ENCODE measurements at places on chromosomes 3 and 15.

- no peak for DNase-seq
These were observed 92.4 kb upstream of the WNT5A start for GRCh38 chr3:55579496-55579895.

DNA sequence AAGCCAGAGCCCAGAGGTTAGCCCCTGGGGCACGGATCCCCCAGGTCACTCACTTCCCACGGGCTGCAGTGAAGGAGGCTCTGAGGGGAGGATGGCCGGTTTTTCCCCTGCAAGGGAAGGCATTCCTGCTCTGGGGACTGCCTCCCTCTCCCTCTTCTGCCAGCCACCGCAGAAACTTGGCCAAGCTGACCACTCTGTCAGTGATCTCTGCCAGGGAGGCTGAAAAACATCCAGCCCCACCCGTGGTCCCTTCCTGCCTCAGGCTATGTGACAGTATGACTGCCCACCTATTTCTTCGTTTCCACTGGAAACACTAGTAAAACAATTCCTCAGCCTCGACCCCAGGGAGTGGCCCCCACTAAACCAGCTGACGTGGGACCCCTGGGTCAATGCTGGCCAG, 14.6 kb upstream of the FANCD2 start:
- DNase-seq, result peak; percentile 50

DNA sequence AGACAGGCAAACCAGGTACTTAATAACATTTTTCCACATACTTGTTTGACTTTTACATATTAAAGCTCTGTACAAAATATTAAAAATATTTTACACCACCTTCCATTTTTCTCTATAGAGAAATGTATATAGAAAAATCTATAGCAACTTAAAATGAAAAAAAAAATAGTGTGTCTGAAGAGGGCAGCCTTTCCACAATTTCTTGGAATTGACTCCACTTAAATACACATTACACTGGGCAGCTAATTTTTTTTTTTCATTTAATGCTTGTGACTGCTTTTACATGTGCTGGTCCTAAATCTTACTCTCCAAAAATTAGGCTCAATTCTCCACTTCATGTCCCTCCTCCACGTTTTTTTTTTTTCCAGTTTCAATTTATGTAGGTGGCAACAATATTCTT, 427.0 kb upstream of the RBMS3 start:
- peak; percentile 33 for DNase-seq

DNA sequence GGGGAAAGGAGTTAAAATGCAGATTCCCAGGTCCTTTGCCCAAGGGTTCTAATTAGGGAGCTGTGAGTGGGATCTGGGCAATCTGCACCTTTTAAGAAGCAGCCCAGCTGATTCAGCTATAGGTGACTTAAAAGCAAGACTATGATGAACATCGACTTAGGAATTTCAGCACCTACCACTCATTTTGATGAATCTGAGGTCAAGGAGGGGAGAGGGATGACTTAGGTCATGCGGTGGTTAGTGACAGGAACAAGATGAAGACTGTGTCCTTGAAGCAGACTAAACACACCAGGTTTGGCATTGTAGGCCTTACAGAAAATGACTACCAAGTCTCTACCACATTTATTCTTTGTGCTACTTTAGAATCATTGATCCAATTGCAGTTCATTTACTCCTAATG, 196.3 kb downstream of the DTWD1 start:
- DNase-seq, result no peak

- DNase-seq, result peak; percentile 41
These were observed 10.7 kb downstream of the GCNT3 start for GRCh38 chr15:59622289-59622688.

- no peak for DNase-seq
These were observed 72.5 kb upstream of the KLHL25 start for GRCh38 chr15:85867250-85867649.
